Esophagus muscularis mucosa (tissue), 4 donors: ENCODE measurements at places on chromosomes 12 and 14. TPM values are rescaled to one million over a fixed set of nuclear protein-coding genes. Genes with fewer than 3 reads are reported as not detected.

DNA sequence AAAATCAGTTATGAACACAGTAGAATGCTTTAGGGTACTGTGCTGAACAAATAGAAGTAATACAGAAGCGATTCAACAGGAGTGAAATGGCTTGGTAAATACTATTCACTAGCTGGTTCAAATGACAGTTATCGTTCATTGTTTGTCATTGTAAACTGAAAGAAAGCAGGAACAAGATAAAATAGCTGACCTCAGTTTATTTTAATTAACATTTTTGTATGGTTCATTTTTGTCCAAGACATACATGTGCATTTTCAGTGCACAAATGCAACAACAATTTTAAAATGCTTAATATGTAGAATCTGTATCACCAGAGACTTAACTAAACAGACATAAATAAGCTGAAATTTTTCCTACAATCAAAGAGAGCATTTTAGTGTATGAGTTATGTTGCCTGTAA is 49.9 kb downstream of the ALX1 start:
- DNase-seq, result no peak

GRCh38 chr12:21771311-21771710 is 3.2 kb downstream of the KCNJ8 start:
- no peak for DNase-seq

- DNase-seq, result no peak
Observed at GRCh38 chr14:104749111-104749649, 3.8 kb upstream of the SIVA1 start.

DNA sequence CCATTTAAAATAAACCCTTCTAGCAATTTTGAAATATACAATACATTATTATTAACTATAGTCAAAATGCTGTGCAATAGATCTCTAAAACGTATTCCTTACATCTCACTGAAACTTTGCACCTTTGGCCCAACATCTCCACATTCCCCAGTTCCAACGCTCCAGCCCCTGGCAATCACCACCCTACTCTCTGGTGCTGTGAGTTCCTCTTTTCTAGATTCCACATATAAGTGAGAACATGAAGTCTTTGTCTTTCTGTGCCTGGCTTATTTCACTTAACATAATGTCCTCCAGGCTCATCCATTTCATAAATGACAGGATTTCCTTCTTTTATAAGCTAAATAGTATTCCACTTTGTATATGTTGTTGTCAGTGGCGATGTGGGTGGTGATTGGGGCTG is 194.7 kb upstream of the RTL1 start:
- no peak for DNase-seq

GRCh38 chr12:1473418-1473817 is 121.0 kb downstream of the FBXL14 start:
- DNase-seq, result no peak

DNA sequence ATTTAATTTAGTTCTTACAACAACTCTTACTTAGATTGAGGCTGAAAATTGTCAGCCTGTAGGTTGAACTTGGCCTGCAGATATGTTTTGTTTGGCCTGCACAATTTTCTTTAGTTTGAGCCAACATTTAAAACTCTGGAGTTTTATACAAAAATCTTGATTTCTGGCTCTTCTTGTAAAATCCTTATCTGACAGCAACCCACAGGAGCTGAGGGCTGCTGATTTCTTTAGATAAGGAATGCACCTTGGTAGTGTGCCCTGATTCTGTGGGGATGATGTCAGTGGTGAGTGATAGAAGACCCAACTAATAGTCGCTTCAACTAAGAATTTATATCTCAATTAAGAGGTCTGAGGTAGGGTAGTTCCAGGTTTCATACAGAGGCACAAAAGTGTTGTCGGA is 49.5 kb downstream of the SOCS2 start:
- peak; percentile 70 for DNase-seq

DNA sequence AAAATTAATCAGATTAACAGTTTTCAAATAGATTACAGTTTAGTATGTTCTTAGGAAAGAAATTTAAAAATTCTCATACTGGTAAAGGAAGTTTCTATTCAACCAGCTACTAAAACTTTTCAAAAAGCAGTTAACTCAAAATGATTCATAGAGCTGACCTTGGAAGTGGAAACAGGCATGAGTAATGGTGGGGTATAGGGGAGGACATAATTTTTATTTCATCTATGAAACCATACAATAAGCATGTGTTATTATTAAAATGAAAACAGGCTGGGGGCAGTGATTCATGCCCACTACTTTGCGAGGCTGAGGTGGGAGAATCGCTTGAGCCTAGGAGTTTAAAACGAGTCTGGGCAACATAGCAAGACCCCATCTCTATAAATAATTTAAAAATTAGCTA is 73.0 kb downstream of the DNAI7 start:
- DNase-seq, result no peak

GRCh38 chr12:51028126-51028812 is 2.1 kb upstream of the SLC11A2 start:
- no peak for DNase-seq

GRCh38 chr12:20220339-20220738 is 148.0 kb upstream of the PDE3A start:
- DNase-seq, result no peak

DNA sequence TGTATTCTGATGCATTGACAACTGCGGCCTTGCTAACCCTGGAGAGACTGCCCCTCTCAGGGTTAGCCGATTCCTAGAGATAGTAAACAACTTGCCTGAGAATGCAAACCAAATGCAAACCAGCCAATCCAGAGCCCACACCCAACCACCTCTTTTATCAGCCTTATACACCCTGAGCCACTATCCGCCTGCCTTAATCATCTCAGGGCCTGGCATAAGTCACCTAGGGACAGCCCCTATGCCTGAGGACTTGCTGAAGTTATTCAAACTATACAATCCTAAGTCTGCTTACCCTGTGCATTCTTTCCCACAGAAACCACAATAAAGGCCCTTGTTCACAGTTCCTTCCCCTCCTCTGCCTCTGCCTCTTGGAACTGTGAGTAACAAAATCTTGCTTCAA is 177.2 kb downstream of the KCNA5 start:
- DNase-seq, result no peak

RPL10L gene
- total RNA-seq, result not detected

PPP4R4 gene
- total RNA-seq, result 0.83 TPM

TMEM132D gene
- total RNA-seq, result not detected
